Lower lobe of right lung (tissue), 2 donors: ENCODE measurements at places on chromosomes 1 and 21. TPM values are rescaled to one million over a fixed set of nuclear protein-coding genes. Genes with fewer than 3 reads are reported as not detected.

LEMD1 gene
- not detected for total RNA-seq

DNA sequence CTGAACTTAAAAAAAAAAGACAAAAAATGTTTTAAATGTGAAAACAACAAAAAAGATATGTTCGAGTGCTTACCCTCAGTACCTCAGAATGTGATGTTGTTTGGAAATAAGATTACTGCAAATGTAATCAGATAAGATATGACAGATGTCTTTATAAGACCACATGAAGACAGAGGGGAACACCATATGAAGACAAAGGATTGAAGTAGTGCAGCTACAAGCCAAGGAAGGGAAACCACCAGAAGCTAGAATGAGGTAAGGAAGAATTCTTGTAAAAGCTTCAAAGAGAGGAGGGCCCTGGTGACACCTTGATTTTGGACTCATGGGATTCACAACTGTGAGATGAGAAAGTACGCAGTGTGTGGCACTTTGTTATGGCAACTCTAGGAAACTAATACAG lies 15.4 kb downstream of the ASB17 start:
- DNase-seq: no peak
- H3K27me3 ChIP-seq: no peaks in the 10 kb centered on the region
- H3K4me1 ChIP-seq: no peaks in the 10 kb centered on the region
- no peak overlapping the region for H3K4me3 ChIP-seq
- H3K36me3 ChIP-seq: no peaks in the 10 kb centered on the region

DNA sequence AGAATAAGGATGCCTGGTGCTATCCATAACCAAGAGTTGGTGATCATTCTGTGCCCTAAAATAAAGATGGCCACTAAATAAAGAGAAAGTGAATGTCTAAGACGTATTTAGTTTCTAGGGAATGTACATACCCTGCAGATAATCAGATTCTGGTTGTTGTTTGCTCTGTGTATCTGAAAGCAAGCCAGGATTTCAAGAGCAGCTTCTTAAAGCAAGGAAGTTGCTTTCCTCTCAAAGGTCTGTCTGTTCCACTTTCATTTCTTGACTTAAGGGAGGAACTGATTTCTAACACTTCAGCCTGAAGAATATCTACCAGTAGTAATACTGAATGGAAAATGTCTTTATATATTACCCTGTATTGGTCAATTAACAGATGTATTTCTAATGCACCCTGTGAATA lies 88.8 kb downstream of the KIF1B start:
- H3K4me1 ChIP-seq: peaks cover 6% of the 10 kb centered on the region
- no peak overlapping the region for H3K27ac ChIP-seq
- no peak for DNase-seq
- no peak overlapping the region for H3K4me3 ChIP-seq

- H3K4me3 ChIP-seq: no peak overlapping the region
- H3K4me1 ChIP-seq: no peaks in the 10 kb centered on the region
- H3K27ac ChIP-seq: no peak overlapping the region
- DNase-seq: no peak
- no peaks in the 10 kb centered on the region for H3K36me3 ChIP-seq
Observed at GRCh38 chr1:172650474-172651193, 8.3 kb upstream of the FASLG start.

- no peak for DNase-seq
- no peaks in the 10 kb centered on the region for H3K27me3 ChIP-seq
- no peaks in the 10 kb centered on the region for H3K36me3 ChIP-seq
- no peak overlapping the region for H3K27ac ChIP-seq
- H3K4me3 ChIP-seq: no peak overlapping the region
Observed at GRCh38 chr1:87728169-87728568, 399.5 kb downstream of the LMO4 start.

DNA sequence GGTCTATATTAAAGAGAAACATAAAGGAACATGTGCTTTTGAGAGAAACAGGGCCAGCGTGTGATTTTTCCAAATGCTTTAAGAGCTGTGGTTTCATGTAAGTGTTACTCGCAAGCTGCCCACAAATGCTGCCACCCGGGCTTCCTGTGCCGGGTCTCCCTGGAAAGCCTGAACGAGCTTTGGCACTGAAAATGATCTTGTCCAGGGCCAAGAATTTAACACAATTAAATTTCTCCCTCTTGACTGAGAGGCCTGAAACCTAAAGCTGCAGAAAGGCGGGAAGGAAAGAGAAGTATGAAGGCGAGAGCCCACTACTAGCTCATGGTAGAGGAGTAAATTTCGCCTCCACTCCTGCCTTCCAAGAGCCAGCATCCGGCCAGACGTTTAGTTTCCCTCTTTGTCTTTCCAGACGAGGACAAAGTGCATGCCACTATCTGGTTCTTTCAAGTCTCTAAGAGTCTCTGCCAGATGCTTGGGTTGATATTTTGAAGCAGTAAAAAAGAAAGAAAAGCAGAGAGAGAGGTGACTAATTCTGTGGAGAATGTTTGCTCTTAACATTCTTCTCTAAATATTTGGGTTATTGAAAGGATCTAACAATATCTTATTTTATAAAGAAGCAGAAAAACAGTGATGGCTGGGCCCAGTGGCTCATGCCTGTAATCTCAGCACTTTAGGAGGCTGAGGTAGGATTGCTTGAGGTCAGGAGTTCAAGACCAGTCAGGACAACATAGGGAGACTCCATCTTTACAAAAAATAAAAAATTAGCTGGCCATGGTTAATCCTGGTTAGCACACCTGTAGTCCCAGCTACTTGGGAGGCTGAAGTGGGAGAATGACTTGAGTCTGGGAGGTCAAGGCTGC lies 100.0 kb upstream of the HNRNPU start:
- peak overlapping the region; percentile 0 for H3K4me3 ChIP-seq
- H3K36me3 ChIP-seq: no peaks in the 10 kb centered on the region
- no peaks in the 10 kb centered on the region for H3K27me3 ChIP-seq
- H3K27ac ChIP-seq: peak overlapping the region; percentile 73
- no peak for DNase-seq
- peaks cover 38% of the 10 kb centered on the region for H3K4me1 ChIP-seq

DNA sequence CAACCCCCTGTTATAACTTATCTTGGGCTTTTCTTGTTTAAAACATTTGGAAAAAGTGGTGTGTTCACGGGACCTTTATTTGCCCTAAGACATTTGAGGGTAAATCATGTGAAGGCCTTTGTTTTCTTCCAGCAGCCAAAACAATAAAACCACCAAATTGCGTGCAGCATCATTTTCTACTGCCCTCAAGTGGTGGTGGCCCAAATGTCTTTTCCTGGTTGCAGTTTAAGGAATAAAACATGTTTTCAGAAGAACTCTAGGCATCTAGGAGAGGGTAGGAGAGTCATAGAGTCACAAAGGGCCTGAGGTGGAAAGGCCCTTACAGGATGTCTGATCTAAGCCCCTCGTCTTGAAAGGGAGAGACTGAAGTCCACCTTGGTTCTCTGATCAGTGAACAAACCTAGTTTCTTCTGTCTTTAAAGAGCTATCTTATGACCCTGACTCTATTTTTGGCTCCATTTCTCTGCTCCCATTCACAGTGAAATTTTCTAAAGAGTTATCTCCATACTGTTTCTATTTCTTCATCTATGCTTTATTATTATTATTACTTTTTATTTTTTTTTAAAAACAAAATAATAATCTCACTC lies 16.0 kb upstream of the EPS15 start:
- H3K27me3 ChIP-seq: no peaks in the 10 kb centered on the region
- H3K4me1 ChIP-seq: no peaks in the 10 kb centered on the region
- no peak for DNase-seq
- no peak overlapping the region for H3K27ac ChIP-seq
- no peaks in the 10 kb centered on the region for H3K36me3 ChIP-seq

OPTC gene
- not detected for total RNA-seq
